Stimulated activated CD4-positive, alpha-beta T cell treated with anti-CD3 and anti-CD28 coated beads, Interleukin-12 subunit alpha, Interleukin-12 subunit beta, amount 100 ng/mL, for 48 hours (primary cell): ENCODE measurements at places on chromosomes 11 and 22.

DNA sequence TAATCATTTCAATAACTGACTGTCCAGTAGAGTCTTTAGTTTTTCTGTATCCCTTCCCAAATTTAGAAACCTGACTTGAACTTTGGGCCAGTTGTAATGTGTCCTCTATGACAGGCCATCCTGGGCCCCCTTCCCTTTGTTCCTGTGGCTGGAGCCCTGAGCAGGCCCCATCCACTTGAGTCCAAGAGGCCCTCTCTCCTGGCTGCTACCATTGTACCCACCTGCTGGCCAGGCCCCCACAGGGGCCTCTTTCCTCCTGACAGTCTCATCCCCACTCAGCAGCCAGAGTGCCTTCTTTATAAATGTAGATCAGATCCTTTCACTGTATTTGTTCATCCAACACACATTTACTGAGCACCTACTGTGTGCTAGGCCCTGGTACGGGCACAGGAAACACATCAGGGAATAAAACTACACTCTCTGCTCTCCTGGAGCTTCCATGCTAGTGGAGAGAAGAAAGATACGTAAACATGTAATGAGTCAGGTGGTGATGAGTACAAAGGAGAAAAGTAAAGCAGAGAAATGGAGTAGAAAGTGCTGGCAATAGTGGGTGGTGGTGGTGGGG, 2.7 kb upstream of the LRP5 start:
- no peak for DNase-seq

- no peak for DNase-seq
Observed at GRCh38 chr11:65132238-65132987, 1.9 kb downstream of the SYVN1 start.

- no peak for DNase-seq
Observed at GRCh38 chr22:48496226-48496845, 1331.3 kb downstream of the BRD1 start.

DNA sequence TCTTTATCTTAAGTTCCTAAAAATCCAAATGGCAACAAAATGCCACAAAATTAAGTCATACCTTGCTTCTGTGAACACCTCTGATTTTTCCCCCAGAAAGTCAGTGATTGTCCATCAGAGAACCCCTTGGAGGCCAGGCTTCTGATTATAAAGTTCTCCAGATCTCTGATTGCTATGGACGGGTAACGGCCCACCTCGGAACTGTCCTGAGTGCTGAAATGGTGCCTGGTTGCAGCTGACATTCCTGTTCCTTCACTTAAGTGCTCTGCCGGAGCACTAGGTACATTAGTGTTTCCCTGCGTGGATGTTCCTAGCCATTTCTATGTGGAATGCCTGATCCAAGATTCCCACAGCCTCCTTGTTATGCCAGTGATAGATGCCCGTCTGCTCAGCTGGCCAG, 85.0 kb downstream of the CHST1 start:
- DNase-seq, result no peak

DNA sequence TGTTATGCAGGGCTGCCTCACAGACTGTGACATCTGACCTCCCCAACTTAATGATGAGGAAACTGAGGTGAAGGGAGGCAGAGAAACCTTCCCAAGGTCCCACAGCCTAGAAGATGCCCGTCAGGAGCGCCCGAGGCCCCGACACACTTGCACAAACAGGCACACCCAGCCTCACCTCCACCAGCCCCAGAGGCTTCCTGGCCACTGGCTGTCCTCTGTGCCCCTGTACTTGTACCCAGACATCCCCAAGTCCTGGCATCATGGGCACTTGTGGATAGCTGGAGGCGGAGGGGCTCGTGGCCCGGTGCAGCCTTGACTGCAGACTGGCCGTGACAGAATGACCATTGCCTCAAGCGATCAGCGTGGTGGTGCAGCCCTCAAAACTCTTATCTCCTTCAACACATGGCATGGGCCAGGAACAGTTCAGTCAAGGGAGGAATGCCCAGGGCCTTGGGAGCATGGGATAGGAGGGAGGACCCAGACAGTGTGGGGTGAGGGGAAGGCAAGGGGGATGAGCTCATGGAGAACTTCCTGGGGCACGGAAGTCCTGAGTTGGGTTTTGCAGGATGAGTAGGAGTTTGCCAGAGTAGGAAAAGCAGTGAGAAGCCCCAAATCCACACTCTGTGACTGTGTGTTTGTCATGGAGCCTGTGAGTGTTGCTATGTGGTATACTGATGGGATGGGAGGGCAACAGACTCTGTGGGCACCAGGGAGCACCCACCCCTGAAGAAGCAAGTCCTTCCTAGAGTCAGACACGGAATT, 25.8 kb upstream of the PPARA start:
- DNase-seq, result no peak

- DNase-seq, result no peak
Observed at GRCh38 chr22:50445880-50446707, 28.7 kb downstream of the SBF1 start.

DNA sequence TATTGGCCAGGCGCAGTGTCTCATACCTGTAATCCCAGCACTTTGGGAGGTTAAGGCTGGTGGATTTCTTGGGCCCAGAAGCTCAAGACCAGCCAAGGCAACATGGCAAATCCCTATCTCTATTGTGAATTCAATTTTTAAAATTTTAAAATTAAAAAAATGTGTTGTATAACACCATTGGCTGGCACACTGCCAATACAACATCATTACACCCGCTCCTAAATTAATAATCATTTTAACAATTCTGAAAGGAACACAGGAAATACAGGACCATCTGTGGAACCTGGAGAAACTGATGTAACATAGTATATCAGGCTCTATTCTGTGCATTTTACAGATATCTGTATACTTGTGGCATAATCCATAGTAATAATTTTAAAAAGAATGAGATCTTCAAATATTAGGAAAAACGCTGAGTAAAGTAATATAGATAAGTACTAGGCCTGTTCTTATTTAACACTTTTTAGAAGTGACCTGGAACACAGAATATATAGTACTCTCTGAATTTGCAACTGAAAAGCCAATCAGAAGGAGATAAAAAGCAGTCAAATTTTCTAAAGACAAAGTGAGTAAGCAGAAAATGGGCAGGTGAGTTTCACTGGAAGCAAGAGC, 124.3 kb downstream of the APOL5 start:
- DNase-seq, result no peak

GRCh38 chr22:30305519-30305905, 16.2 kb upstream of the CASTOR1 start:
- no peak for DNase-seq
